Activated naive CD4-positive, alpha-beta T cell (primary cell): ENCODE measurements at places on chromosomes 7 and 10.

DNA sequence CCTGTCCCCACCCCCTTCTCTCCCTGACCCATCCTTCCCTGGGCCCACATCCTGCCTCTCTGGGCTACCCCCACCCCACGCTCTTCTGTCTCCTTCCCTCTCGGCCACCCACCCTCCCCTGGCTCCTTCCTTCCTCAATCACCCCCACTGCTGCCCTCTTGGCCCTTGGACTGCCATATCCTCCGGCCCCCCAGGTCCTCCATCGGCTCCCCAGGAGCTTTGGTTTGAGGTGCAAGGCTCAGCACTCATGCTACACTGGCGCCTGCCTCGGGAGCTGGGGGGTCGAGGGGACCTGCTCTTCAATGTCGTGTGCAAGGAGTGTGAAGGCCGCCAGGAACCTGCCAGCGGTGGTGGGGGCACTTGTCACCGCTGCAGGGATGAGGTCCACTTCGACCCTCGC is 10.9 kb downstream of the EPHB6 start:
- DNase-seq, result no peak

DNA sequence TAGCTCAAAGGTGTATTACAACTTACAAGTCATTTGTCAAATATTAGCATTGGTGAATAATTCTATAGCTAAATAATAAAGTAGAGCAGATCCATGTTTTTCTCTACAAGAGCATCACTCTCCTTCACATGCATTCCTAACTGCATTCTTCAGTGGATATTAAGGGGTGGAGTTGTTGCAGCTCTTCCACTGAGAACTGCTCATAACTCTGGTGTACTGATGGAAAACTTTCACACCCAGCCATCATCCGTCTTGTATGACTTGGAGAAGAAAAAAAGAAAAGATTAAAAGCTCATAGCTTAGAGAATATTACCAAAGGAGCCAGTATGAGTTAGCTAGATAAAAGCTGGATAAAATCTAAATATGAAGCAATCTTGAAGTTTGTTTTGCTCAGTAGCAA is 10.2 kb upstream of the FAM13C start:
- no peak for DNase-seq

DNA sequence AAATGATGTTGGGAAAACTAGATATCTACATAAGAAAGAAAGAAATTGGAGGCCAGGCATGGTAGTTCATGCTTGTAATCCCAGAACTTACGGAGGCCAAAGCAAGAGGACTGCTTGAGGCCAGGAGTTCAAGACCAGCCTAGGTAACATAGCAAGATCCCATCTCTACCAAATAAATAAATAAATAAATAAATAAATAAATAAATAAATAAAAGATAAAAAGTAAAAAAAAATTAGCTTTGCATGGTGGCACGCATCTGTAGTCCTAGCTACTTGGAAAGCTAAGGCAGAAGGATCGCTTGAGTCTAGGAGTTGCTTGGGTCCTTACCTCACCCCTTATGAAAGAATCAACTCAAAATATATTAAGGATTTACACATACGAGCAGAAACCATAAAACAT is 193.5 kb upstream of the NOBOX start:
- no peak for DNase-seq

GRCh38 chr7:50305583-50306493 is 1.3 kb downstream of the IKZF1 start:
- DNase-seq, result no peak

GRCh38 chr7:126818393-126819196 is 434.1 kb downstream of the GRM8 start:
- no peak for DNase-seq

GRCh38 chr7:27220440-27220955 is 20.6 kb upstream of the HOXA13 start:
- no peak for DNase-seq

DNA sequence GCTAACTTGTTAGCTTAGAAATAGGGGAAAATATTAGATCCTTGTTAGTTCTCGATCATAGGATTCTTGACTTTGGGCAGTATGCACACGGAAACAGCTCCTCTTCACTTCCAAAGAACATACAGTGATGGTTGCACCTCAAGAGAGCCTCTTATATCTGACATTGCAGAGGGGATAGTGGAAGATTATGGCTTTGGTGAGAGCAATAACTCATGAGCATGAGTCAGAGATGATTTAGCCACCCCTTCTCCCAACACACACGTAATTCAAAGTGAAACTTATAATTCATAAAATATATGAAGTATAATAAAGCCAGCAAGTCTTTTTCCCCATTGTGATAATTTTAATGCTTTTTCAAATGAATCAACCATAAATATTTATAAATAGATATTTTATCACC is 683.7 kb downstream of the POM121L12 start:
- no peak for DNase-seq

- no peak for DNase-seq
Measured at GRCh38 chr10:77732213-77733003, 94.8 kb upstream of the KCNMA1 start.

DNA sequence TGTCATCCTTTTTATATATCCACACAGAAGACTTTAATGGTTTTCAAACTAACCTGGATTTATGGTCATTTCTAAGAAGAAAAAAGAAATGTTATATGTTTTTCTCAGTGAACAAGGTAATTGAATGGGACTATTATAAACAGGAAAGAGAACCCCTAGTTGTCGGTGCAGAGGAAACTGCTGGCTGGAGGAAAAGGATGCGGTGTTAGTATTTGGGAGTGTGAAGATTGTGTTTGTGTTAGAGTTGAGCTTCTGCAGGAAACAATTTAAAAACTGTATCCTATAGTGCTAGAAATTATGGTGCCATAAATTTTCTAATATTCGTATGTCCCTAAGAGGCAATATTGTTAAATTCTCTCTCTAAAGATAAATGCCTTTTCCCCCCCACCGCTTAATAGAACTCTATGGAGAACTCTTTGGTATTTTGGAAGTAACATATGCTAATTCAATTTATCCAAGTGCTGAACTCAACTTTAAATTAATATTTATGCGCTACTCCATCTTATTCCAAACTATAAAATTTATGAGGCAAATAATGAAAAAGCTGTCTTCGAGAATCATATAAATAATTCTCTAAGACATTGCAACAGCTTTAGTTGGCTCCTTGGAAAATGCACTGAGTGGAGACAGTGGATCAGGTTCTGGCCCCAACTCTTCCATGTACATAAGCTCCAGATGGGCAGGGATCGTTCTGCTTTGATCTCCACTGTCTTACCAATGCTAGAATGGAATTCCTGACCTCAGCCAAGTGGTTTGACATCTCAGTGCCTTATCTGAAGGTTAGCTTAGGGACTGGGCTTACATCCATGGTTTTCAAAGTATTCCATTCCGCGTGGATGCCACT is 5.6 kb downstream of the BZW2 start:
- DNase-seq, result no peak

GRCh38 chr7:154484406-154484805 is 432.2 kb downstream of the DPP6 start:
- DNase-seq, result no peak

GRCh38 chr7:18874880-18875279 is 242.6 kb downstream of the TWIST1 start:
- no peak for DNase-seq

- DNase-seq, result no peak
Measured at GRCh38 chr10:6211341-6211670, 8.6 kb downstream of the PFKFB3 start.

GRCh38 chr7:20346577-20346976 is 15.9 kb downstream of the ITGB8 start:
- no peak for DNase-seq

DNA sequence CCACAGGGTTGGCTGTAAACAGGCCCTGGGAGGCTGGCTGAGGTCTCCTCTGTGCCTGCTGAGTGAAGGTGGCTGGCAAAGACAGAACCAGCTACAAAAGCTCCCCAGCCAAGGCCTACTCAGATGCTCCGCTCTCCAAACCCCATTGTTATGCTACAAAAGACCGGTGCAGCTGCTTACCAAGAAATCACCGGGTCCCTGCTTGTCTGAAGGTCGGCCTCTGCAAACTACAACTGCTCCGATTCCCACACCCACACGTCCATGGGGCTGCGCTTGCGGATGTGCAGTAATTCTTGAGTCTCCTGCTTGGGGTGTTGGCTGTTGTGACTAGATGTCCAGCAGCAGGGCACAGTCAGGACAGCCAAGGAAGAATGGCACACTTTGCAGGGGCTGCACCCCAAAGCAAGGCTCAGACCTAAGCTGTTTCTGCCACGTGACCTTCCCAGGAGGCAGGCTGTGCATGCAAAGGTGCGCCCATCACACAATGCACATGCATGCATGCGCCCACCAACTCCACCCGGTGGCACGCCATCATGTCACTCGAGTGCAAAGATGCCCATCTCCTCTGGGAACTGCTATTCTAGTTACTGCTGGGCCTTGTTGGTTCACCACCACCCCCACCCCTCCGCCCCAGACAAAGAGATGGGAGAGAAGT is 97.8 kb downstream of the OAT start:
- DNase-seq, result no peak

DNA sequence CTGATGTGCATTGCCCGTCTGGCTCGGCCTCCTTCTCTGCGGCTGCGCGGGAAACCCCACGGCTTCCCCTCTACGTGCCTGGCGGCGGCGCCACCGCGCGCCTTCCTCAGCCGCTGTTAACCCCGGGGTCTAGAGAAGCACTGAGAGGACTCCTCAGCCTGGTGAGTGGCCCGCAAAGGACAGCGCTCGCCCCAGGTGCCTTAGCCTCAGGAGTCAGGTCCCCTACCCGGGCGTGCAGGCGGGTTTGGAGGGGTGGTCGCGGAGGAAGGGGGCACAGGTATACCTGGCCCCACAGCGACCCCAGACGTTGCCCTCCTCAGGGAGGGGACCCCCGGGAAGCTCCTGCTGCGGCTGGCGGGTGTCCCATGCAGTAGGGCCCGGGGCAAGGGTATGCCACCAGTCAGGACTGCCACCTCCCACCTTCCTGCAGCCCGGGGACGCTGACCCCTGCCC is 51.0 kb downstream of the ARL5B start:
- no peak for DNase-seq

- peak; percentile 28 for DNase-seq
Measured at GRCh38 chr7:135169141-135169963, 1.2 kb downstream of the CYREN start.

GRCh38 chr7:15618275-15618674 is 56.5 kb upstream of the AGMO start:
- no peak for DNase-seq

DNA sequence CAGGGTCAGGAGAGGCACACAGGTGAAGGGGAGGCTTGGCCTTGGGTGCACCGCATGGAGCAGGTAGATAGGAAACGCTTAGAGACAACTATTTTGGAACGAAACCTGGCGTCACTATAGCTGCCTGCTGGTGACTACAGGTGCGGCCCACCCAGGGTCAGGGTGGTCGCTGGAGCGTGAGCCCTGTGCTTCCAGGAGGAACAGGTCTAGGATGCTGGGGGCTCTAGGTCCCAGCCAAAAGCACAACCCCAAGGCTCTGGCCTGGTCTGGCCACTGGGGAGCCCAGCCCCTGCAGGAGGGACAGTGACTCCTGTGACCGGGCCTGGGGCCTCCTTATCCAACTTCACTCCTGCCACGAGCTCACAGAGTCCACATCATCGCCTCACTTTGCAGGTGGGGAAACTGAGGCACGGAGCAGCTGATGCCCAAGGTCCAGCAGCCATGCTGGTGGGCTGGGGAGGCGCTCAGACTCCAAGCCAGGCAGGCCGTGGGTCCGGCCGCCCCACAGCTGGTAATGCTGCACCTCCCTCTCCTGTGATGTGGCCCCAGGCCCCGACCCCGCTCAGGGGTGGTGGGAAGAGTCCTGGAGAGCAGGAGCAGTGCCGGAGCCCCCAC is 9.0 kb downstream of the LFNG start:
- no peak for DNase-seq

DNA sequence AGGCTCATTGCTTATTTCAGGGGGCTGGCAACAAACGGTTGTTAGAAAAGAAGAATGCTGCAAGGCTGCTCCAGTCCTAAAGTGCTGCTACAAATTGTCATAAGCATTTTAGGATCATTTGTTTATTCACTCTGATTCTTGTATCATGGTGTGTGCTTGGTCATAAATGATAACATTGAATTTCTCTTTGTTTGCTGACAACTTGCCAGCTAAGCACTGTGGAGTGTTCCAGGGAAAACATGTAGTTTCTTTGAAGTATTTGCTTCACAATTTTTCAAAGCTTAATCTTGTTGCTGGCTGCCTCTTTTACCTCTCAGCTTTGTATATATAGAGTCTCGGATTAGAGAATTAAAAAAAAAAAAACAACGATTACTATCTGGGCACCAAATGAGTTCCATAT is 263.0 kb downstream of the PHF14 start:
- no peak for DNase-seq

DNA sequence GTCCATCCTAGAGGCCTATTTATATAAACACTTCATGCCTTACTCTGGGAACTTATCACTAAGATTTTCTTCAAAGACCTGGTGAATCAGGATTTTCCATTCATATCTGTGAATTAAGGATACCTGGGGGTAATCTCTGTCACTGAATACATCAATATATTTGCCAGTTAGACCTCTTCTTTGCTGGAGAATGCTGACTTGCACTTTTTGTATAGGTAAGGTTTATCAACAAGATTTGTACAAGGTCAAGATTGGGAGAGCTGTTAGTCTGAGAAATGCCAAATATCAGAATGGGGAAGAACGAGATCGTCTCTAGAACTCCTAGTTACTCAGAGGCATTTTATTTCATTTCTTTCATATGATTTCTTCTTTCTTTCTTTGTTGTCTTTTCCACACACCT is 1060.0 kb downstream of the NRG3 start:
- no peak for DNase-seq

GRCh38 chr10:79444199-79445119 is 965 bp downstream of the ZCCHC24 start:
- no peak for DNase-seq

GRCh38 chr7:151051108-151051507 is 2.8 kb downstream of the ASIC3 start:
- peak; percentile 55 for DNase-seq

GRCh38 chr7:67478066-67478465 is 481.4 kb downstream of the TYW1 start:
- DNase-seq, result no peak

DNA sequence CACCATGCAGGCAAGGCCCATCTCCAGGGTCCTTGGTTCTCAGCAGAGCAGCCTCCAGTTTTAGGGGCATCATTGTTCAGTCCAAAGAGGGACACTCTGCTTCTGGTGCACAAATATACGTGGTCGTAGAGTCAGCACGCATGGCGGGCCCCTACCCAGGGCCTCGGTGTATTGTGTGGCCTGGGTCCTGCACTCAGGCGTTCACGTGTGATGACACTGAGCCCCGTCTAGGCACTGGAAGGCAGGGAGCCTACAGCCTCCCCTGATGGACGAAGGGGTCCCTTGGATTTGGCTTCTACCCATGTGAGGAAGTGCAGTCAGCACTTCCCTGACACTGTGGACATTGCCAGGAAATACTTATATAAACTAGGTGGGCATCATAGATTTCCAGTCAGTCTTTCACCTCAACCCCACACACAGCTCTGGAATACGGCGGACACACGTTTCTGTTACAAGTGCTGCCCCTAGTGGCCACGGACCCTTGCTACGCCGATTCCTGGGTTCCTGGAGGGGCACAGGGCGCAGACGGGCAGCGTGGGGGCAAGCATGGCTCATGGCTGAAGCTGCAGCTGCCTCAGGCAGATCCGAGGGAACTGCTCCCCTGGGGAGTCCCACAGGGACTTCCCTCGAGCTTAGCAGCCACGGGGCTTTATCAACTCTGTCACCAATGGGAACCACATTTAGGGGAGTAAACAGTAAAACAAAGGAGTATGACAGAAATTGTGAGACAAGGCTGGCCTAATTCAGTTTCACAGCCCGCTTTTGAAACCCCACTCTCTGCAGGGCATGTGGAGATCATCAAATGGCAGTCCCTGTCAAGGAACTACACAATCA is 25.4 kb downstream of the AIFM2 start:
- DNase-seq, result no peak
